ENCODE measurements at places on chromosomes 4 and X. TPM values are rescaled to one million over a fixed set of nuclear protein-coding genes. Genes with fewer than 3 reads are reported as not detected.

DNA sequence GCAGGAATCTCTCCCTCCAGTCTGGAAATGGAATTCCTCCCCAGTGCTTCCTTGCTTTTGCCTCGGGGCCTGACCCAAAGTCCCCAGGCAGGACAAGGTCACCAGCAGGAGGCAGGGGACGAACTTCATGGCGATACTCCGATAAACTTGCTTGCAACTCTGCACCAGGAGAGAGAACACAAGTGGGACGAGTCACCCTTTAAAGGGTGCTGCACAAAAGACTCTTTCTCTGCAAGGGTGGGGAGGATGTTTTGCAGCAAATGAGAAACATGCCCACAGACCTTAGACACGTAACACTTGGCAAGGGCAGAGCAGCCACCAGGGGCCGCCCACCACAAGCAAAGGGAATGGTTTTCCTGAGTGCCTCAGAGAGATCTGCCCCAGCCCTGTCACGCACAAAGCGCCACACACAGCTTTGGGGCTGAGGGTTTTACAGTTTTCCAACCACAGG is at the start of gene FGFBP2:
Gene FGFBP2 (minus strand): TSS at position 175 of the 451 bp plus-strand sequence. CDS start 46 bp downstream, at position 129.
- H3K4me3 ChIP-seq = no peak within 1 kb of the TSS
- peaks cover 11% of the 10 kb centered on the region for H3K4me1 ChIP-seq
- no peak within 1 kb of the TSS for H3K27ac ChIP-seq
- DNase-seq = peak; percentile 76
- no peaks in the 10 kb centered on the region for H3K36me3 ChIP-seq

DNA sequence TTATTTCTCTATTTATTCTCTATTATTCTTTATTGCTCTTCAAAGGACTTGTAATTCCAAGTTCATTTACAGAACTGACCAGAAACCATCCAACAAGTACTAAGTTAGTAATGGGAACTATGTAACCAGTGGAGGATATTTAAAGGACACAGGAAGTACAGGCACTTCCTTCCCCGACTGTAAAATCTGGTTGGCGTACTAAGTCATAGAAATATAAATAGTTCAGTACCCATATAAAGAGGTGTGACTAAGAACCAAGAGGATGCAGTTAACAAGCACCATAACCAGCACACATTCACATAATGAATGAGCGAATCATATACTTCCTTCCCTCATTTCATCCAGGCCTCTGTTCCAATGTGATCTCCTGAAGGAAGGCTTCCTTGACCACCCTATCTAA is 3.6 kb upstream of the EIF4E start:
- peaks cover 3% of the 10 kb centered on the region for H3K36me3 ChIP-seq
- peaks cover 26% of the 10 kb centered on the region for H3K4me1 ChIP-seq
- no peak overlapping the region for H3K4me3 ChIP-seq
- no peak for DNase-seq
- H3K27me3 ChIP-seq = no peaks in the 10 kb centered on the region
- H3K27ac ChIP-seq = no peak overlapping the region

The TMEM150C gene
- total RNA-seq = not detected

DNA sequence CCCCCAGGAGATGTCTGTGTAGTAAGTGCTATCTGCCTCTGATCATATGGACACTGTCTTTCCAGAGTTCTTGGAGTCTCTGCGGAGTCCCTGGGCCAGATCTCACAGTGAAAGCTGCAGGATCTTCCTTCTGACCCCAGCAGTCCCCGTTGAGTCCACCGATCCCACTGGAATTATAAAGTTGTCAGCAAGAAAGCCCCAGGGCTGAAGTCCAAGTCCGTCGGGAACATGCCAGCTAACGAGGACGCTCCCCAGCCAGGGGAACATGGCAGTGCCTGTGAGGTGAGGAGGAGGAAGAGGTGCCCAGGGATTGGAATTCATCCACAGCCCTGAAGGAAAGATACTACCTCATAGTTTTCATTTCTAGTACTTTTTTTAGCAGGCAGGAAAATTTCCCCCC is 9.3 kb downstream of the ZNF81 start:
- peaks cover 5% of the 10 kb centered on the region for H3K36me3 ChIP-seq
- H3K27ac ChIP-seq = no peak overlapping the region
- no peaks in the 10 kb centered on the region for H3K27me3 ChIP-seq
- no peak overlapping the region for H3K4me3 ChIP-seq

DNA sequence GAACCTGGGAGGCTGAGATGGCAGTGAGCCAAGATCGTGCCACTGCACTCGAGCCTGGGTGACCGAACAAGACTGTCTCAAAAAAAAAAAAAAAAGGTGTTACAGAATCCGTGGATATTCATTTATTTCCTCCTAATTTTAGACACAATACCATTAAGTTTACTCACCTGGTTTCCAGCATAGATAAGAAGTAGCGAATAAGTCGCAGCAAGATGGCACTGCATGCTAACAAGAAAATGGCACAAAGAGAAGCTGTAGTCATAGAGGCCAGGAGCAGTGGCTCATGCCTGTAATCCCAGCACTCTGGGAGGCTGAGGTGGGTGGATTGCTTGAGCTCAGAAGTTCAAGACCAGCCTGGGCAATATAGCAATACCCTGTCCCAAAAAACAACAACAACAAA is 17.0 kb upstream of the MOB1B start:
- DNase-seq = peak; percentile 10
- H3K4me1 ChIP-seq = no peaks in the 10 kb centered on the region
- H3K36me3 ChIP-seq = no peaks in the 10 kb centered on the region

The F9 gene
- total RNA-seq = not detected

DNA sequence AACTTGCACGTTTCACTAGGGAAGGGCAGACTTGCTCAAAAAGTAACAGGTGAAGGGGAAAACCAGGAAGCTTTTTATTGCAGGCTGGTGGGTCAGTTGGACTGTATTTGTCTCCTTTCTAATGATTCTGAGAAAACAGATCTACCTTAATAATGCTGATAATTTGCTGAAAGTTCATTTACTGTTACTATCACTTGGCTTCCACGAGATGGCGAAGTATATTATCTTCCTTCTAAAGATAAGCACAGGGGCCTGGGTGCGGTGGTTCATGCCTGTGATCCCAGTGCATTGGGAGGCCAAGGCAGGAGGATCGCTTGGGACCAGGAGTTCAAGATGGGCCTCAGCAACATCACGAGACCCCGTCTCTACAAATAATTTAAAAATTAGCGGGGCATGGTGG is 16.4 kb downstream of the CCKAR start:
- no peak for DNase-seq
- peaks cover 2% of the 10 kb centered on the region for H3K27me3 ChIP-seq
- no peaks in the 10 kb centered on the region for H3K4me1 ChIP-seq
- H3K36me3 ChIP-seq = no peaks in the 10 kb centered on the region
- no peak overlapping the region for H3K4me3 ChIP-seq
- no peak overlapping the region for H3K27ac ChIP-seq
